Lower lobe of right lung (tissue), 2 donors: ENCODE measurements at places on chromosomes 2 and 18. TPM values are rescaled to one million over a fixed set of nuclear protein-coding genes. Genes with fewer than 3 reads are reported as not detected.
A peak's percentile ranks its signal among the peaks of the same experiment; 100 is the strongest.

- DNase-seq: no peak
Observed at GRCh38 chr2:196268538-196269338, 97.4 kb upstream of the STK17B start.

- no peak for DNase-seq
Observed at GRCh38 chr2:238321467-238321866, 1.1 kb downstream of the TRAF3IP1 start.

DNA sequence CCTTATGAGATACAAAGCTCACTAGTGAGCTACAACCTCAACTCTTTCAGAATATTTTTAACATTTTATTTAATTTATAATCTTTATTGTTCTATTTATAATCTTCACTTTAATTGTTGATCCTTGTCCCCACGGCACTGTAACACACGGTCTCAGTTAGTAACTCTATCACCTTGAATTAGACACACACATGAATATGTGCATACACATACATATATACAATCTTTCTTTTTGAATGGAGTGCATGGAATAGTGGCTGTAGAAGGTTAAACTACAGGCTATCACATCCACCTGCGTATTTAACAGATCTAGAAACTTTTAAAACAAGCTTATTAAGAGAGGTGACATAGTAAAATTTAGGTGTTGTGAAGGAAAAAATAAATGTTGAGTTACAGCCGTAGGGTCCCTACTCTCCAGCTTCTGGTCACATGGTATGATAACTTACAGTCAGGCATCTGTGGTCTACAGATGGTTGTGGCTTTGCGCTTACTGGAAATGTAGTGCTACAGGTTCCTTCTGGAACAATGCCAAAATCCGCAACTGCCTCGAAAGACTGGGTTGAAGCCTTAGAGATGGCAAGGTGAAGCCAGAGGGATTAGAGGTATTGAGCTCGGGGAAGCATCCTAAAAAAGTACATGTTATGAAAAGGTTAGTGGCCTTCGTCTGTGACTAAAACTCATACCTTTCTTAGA lies 1324.1 kb upstream of the SLC39A10 start:
- DNase-seq: no peak

DNA sequence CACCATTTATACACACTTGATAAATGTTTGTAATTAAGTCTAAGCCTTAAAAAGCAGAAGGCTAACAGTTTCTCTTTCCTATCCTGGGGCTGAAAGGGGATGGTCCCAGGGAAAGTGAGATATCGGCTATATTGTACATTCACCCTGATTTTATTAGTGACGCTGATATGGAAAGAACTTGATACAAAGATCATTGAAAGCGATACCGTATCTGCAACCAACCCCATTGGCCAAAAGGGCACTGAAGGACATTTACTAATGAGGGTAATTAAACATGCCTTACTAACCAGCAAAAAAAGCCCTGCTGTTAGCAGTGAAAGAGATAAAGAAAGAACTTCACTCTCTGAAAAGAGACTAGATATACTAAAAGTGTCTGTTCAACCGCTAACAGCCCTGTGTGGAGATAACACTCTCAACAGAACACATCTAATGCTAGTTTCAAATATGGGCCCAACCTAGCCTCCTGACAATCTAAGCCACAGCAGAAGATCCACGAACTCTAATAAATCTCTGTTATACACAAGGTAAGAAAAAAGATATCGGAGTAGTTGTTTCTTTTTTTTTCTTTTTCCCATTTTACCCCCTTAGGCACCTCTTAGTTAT lies 200.0 kb downstream of the CDH2 start:
- no peak for DNase-seq

DNA sequence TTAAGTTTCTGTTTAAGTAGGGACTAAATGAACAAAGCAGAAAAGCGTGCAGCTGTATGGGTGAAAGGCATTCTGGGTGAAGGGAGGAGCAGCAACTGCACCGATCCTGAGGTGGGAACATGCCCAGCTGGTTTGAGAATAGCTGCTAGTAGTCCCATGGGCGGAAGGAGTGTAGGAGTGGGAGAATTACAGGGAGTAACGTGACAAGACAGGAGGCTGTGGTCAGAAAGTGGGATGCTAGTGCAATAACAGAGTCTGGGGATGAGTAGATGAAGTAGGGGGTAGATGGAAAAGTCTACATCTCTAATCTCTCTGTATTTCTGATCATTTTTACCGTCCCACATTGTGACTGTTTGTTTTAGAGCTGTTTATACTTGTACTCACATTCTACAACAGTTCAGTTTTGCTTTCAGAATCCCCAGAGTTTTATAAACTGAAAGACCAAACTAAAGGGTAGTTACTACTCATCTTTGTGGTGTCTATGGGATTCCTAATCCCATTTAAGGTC lies 118.9 kb downstream of the LCLAT1 start:
- no peak for DNase-seq

GRCh38 chr2:233255151-233255550 lies 3.7 kb downstream of the ATG16L1 start:
- DNase-seq: no peak

DNA sequence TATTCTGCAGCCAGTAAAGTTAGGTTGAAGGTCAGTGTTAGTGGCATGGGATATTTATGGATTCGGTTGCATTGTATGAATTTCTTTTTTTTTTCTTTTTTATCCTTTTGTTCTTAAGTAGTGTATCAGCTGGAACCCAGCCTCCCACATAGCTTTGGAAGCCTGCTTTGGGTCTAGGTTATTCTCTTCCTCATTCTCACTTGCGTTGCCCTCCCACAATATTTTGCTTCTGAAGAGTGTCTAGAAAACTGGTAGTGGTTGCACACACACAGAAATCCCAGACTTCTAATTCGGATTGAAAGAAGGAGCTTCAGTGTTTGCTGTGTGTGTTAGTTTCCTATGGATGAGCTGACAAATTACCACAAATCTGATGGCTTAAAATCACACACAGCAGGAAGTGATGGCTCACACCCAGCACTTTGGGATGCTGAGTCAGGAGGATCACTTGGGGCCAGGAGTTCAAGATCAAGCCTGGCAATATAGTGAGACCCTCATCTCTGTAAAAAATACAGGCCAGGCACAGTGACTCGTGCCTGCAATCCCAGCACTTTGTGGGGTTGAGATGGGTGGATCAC lies 104.8 kb downstream of the ARL4C start:
- DNase-seq: no peak

GRCh38 chr2:160649698-160650097 lies 156.1 kb upstream of the RBMS1 start:
- DNase-seq: no peak

DNA sequence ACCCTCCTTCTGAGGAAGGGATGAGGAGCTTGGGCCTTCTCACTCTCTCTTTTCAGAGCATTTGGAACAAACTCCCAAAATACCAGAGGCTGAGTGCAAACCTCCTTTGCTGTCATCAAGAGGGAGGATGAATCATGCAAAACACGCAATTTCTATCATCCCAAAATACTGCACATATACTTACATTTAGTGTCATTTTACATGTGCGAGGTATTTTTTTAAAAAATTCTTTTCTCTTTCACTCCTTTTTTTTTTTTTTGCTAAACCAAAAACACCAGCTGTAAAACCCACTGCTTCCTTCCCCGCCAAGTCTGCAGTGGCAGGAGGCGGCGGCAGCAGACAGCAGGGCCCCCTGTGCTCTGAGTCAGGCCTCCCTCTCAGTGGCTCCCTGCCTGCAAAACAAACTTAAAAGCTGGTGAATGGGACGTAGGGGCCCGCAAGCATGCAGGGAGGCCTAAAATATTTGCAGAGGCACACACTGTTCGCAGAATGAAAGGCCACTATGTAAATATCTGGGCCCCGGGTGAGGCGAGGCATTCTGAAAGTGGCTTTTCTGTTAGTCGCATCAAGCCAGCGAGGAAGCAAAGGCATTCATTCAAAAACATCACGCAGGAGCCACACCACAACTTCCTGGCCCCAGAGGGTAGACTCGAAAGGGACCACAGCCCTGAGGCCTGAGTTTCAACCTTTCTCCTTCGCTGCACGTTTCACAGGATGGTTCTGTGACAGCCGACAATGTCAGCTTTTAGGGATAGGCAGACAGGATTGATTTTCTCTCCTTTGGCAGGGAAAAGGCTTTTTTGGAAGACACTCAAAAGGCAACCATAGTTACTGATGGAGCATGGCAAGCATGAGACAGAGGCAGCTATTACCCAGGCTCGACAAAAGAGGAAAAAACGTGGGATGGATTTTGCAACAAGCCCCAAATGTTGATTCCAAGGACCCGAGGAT lies 73.4 kb downstream of the ACTR2 start:
- DNase-seq: peak; percentile 65

- no peak for DNase-seq
Observed at GRCh38 chr2:76737607-76738006, 784.6 kb downstream of the LRRTM4 start.

DNA sequence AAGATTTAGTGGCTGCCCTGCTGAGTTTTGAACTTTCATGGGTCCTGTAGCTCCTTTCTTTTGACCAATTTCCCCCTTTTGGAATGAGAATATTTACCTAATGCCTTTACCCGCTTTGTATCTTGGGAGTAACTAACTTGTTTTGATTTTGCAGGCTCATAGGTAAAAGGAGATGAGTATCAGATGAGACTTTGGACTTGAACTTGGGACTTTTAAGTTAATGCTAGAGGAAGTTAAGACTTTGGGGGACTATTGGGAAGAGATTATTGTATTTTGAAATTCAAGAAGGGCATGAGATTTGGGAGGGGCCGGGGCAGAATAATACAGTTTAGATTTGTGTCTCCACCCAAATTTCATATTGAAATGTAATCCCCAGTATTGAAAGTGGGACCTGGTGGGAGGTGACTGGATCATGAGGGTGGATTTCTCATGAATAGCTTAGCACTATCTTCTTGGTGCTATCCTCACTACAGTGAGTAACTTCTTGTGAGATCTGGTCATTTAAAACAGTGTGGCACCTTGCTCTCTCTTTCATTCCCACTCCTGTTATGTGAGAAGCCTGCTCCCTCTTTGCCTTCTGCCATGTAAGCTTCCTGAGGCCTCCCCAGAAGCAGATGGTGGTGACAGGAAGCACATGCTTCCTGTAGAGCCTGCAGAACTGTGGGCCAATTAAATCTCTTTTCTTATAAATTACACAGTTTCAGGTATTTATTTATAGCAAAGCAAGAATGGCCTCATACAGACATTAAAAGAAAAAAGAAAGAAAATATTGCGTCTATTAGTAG lies 6.1 kb downstream of the ADI1 start:
- DNase-seq: no peak

DNA sequence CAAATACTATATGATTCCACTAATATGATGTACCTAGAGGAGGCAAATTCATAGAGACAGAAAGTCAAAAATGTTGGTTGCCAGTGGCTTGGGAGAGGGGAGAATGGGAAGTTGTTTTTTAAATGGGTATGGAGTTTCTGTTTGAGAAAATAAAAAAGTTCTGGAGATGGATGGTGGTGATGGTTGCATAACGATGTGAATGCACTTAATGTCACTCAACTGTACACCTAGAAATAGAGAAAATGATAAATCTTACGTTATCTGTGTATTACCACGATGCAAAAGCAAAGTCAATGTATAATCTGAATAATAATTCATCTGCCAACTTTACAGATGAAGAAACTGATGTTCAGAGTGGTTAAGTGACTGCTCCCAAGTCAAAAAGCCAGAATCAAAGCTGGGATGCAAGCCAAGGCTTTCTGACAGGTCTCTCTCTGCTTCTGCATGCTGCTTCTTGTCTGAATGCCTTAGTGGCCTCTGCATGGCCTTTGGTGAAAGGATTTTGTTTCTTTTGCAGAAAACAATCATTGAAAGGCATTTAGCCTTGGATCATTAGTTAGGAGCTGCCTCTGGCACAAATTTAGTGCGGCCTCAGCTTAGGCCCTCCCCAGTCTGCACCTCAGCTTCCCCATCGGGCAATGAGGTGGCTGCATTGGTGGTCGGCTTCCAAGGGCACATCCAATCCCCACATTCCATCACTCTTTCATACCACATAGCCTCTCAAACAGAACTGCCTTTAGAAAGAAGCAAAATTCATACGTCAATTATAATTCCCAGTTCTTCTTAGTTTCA lies 46.5 kb upstream of the MYCN start:
- DNase-seq: no peak

DNA sequence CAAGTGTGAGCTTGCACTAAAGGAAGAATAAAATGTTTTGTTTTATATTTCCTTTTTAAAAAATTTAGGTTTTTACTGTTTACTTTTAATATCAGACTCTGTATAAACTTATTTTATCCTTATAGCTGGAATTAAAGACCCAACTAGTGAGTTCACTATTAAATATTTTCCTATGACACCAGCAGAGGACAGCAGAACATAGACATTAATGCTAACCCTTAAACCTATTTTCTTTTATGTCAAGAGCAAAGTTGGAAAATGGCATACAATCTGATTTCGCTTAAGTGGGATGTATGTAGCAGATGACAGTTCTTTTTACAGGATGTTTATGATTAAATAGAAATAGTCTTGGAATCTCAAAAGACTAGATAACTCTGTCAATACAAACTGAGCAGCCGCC lies 188.2 kb upstream of the XIRP2 start:
- no peak for DNase-seq

- no peak for DNase-seq
Observed at GRCh38 chr2:223725986-223726970, 111.1 kb downstream of the AP1S3 start.

- DNase-seq: no peak
Observed at GRCh38 chr2:85718885-85719492, 24.8 kb downstream of the GNLY start.

DNA sequence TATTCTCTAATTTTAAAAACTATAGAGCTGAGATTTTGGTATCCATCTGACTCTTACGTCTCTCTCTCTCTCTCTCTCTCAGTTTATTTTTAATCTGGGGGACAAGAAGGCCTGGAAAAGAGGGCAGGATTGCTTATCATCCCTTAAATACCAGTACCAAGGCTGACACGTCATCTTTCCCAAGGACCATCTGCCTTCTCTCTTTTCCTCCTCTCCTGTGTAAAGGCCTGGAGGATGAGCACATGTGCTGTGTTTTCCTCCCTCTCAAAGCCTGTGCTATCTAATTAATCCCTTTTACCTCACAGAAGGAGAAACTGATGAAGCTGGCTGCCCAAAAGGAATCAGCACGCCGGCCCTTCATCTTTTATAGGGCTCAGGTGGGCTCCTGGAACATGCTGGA lies 7.3 kb downstream of the IL37 start:
- DNase-seq: no peak

- DNase-seq: no peak
Observed at GRCh38 chr2:29157131-29157530, 41.9 kb downstream of the CLIP4 start.

The EHD3 gene
- total RNA-seq: 11.0 TPM

The RRM2 gene
- 8.4 TPM for total RNA-seq

The CFAP210 gene
- 0.95 TPM for total RNA-seq

The CCBE1 gene
- 14.0 TPM for total RNA-seq

The L3MBTL4 gene
- 16.9 TPM for total RNA-seq

The CHRND gene
- total RNA-seq: not detected

The UGT1A10 gene
- total RNA-seq: not detected

The MC5R gene
- not detected for total RNA-seq

The CDK5R2 gene
- total RNA-seq: not detected

The GPR39 gene
- 11.2 TPM for total RNA-seq

The SLC4A5 gene
- total RNA-seq: 4.2 TPM
